ENCODE measurements at places on chromosomes 4 and X.

- no peak for DNase-seq
These were observed 45.1 kb upstream of the HPF1 start for GRCh38 chr4:169802873-169803272.

DNA sequence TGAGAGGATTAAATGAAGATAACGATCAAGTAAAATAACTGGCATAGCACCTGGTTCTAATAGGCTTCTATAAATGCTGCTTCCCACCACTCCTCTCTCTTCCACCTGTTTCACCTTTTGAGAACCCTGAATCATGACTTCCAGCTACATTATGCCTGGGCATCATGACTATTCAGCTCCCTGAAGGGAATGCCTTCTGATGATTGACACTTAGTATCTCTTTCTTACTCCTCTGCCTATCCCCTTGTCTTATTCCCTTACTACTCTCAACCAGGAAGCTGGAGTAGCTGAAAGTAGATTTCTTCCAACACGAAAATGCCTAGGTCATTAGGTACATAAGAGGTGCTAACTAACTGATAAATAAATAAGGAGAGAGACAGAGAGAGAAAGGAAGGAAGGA is 24.7 kb upstream of the CXCL8 start:
- DNase-seq, result no peak

DNA sequence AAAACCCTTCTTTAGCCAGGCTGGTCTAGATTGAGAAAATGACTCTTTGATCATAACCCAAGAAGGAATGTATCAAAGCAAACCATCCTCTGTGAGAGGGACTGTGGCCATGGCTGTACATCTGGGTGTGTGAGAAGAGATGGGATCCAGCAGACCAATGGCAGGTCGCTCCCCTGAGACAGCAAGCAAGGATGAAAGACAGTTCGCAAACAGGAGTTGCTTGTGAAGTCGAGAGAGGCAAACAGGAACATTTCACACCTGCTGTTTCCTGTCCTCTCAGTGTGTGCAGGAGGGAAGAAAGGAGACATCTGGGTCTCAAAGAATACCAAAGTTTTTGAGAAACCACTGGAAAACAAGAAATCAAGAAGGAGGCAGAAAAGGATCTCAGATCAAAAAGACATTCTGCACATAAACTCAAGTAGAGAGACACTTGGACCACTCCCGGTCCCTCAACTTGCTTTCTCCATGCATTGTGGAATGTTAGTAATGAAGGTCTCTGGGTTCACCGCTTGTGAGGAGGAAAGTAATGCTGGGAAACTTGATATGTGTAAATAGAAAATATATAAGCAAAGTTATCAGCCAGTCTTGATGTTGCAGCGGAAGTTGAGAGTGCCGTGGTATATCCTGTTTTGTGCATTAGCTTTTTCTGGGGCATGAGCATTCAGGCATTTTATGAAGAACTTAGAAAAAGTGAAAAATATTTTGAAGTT is 327.5 kb downstream of the BMPR1B start:
- DNase-seq, result no peak

GRCh38 chrX:2664502-2664901 is 26.6 kb upstream of the CD99 start:
- no peak for DNase-seq

- peak; percentile 52 for DNase-seq
These were observed 729 bp upstream of the IRF2 start for GRCh38 chr4:184475096-184475461.

DNA sequence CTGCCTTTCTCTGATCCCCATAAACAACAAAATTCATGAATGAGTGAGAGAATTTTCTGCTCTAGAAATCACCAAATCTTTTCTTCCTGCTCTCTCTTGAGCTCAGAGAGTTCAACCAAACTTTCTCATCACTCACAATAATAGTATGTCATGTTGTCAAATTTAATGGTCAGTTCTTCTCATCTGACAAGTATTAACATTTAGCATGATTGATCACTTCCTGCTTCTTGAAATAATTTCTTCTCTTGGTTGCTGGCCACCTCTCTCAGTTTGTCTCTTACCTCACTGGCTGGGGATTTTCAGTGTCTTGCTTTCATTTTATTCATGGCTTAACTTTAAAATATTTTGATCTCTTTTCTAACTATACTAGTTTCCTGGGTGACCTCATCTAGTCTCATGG is 25.5 kb upstream of the FGF5 start:
- no peak for DNase-seq

DNA sequence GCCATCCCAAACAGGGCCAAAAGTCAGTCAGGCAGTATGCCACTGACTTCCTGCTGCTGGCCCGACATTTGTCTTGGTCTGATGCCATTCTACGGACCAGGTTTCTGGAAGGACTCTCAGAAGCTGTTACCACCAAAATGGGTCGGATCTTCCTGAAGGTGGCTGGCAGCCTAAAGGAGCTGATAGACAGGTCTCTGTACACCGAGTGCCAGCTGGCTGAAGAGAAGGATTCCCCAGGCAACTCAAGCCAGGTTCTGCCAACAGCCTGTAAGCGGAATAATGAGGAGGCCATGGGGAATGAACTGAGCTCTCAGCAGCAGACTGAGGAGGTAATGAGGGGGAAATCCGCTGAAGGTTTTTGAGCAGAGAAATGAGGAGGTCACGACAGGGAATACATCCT is 95.7 kb downstream of the RTL9 start:
- DNase-seq, result no peak

DNA sequence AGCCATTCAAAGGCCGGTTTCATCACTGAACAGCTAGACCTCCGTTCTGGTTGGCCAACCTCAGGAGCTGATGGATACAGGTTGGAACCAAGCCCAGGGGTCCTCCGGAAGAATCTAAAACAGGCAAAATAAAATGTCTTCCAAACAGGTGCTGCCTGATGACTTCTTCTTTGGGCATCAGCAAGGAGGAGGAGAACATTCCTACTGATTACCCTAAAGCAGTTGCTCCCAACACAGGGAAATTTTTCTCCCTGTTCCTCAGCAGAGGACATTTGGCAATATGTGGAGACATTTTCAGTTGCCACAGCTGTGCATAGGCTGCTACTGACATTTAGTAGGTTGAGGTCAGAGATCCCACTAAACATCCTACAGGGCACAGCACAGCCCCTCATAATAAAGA is 319.3 kb upstream of the PPARGC1A start:
- DNase-seq, result no peak

DNA sequence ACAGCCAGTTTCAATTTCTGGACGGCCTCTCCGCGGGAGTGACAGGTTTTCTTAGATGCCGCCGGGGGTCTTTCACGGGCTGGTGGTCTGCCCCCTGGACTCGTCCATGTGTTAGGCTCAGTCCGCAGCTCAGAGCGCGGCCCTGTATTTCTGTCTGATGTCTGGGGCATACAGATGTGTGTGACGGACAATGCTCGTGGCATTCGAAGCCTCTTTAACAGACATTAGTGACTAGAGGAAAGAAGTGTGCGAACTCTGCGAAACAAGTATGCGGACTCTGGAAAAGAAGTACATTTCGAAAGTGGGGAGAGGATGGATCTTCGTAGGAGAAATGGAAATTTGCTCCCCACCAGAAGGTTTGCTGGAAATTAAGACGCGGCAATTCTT is 793 bp upstream of the DCUN1D4 start:
- DNase-seq, result no peak

DNA sequence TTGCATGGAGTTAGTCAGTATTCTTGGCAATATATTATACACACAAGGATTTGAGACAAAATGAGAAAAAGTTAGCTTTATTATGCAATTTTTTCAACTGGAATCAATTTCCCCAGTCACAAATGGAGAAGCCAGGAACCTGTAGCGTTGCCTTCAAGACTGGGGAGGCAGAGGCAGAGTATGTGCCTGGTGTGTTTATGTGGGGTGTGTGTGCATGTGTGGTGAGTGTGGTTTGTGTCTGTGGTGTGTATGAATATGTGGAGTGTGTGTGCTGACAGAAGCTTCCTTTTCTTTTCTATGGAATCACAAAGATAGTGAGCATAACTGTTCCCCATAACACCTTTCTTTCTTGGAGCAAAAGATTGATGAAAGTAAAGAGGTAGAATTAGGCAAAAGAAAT is 37.0 kb downstream of the TNIP3 start:
- no peak for DNase-seq

- DNase-seq, result no peak
These were observed 77.9 kb downstream of the TBL1X start for GRCh38 chrX:9542761-9543111.

GRCh38 chrX:40132751-40133150 is 35.0 kb upstream of the BCOR start:
- peak; percentile 18 for DNase-seq

- DNase-seq, result no peak
These were observed 742.3 kb upstream of the POU3F4 start for GRCh38 chrX:82765811-82766210.

DNA sequence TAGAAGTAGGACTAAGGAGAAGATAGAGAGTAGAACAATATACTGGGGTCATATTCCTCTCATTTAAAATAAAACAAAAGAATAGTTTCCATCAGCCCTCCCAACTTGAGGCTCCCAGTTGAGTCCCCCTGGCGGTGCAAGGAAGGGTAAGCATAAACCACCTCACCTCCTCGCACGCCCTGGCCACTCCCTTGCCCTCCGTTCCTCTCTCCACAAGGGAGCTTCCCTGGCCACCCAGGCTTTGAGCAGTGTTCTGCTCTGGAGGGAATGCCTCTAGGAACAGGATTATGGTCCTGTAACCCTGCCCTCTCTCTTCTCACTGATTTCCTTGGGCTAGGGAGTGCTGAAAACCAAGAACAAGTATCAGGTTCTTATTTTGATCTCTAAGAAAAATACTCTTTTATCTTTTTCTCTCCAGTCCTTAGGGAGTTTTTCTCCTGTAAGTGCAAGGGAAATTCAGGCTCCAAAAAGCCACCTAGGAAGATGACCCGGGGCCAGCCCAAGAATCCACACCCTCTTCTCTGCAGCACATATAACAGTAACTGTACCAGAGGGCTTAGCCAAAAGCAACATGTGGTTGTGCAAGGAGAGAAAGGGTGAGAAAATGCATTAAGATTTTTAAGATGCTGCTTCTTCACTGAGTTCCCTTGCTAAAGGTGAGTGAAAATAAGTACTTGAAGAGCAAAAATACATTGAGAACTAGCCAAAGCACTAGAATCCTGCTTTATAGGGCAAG is 69.9 kb downstream of the USP38 start:
- DNase-seq, result no peak

DNA sequence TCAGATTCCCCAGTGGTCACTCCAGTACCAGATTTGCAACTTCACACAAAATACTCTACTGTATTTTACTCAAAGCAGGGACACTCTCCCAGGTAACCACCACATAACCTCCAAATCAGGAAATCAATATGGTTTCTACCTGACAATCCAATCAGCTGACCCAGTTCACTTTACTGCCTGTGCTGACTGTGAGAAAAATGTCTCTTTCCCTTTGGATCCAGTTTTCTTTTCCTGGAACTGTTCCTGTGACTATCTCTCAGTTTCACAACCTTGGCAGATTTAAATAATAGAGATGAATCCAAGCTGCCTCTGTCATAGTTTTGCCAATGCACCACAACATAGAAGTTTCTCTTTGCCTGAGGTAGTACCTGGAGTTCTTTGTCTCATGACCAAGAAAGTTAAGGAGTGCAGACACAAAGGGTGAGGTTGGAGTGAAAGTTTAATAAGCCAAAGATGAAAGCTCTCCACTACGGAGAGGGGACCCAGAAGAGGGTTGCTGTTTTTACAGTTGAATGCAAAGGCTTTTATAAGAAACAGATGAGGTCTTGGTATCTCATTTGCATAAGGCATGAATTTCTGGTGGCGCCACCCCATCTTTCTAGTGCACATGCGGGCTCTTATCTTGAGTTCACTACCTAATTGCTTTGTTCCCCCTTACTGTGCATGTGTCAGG is 29.7 kb upstream of the IL9R start:
- DNase-seq, result no peak

DNA sequence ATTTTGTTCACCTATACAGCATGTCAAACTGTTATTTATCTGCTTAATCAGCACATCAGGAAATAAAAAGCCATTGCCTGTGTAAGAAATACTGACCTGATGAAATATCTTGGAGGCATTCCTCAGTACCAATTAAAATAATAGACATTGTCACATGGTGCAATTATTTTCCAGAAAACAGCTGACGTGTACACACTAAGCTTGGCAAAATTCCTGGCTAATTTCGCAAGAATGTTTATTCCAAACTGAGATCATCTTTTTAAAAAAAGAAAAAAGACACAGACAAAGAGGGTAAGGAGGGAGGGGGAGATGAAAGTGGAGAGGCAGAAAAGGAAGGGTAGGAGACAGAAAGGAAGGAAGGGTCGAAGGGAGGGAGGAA is 61.9 kb upstream of the NFKB1 start:
- DNase-seq, result no peak

DNA sequence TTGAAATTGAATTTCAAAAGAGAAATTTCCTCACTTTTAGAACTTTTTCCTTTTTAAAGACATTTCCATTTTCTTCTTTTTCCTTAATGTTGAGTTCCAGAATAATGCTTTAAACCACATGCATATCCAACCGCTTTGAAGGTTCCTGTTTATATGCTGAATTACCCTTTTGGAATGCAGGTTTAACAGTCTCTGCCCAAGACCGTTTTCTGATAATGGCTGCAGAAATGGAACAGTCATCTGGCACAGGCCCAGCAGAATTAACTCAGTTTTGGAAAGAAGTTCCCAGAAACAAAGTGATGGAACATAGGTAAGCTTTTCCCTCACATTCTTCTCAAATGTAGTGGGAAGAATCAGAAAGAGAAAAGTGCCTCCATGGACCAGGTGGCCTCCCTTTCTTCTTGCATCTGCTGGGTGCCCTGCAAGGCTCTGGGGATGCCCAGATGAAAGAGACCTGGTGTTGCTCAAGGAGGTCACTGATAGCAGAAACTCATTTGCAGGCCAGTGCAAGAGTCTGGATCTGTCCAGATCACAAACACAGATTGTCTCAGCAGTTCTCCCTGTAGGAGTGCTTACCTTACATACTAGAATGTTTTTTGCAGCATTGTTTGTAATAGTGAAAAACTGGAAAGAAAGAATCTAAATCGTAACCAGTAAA is 42.9 kb downstream of the MOSPD2 start:
- DNase-seq, result no peak

- DNase-seq, result no peak
These were observed 107.3 kb upstream of the ENPP6 start for GRCh38 chr4:184324939-184325477.

DNA sequence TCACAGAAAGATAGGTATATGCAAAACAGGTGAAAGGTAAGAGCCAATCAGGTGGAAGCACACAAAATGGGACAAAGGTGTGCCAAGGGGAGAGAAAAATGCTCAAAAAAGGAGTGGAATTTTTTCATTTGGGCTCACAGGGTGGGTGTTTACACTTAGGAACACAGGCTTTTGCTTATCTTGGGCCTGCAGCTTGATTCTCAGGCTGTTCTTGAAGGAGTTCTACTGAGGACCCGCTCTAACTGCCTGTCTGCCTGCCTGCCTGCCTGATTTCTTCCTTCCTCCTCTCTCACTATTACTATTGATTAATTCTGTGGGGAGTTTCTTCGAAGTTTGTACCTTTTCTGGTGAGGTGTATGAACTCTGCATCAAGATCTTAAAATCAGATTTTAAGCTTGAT is 120.3 kb upstream of the CTSO start:
- DNase-seq, result no peak

- no peak for DNase-seq
These were observed 189.1 kb upstream of the C1QTNF7 start for GRCh38 chr4:15238720-15239119.
